WTC11 (cell line): ENCODE measurements at places on chromosomes 2 and 18. TPM values are rescaled to one million over a fixed set of nuclear protein-coding genes. Genes with fewer than 3 reads are reported as not detected.

- no peak for DNase-seq
These were observed 311.4 kb downstream of the LRRTM1 start for GRCh38 chr2:79993144-79993543.

Gene GAREM2
- 17.4 to 18.9 TPM (median 17.6 TPM) in 3 replicates for total RNA-seq

DNA sequence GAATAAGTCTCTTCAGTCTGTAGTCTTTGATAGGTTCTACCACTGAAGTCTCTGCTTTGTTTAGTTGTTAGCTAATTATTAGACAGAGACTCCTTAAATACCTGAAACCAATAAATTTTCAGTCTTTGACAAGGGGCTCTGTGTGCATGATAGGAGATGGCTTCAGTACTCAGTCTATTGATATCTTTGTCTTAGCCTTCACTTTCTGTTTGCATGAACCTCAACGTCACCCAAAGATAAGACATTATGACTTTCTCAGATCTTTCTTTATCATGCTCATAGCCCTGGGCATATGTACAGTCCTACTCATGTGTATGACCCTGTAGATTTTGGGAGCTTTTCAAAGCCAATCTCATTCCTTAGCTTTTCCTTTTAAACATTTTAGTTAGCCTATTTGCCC is 183.5 kb upstream of the GCFC2 start:
- DNase-seq, result no peak

- no peak for DNase-seq
These were observed 216.0 kb downstream of the MYO3B start for GRCh38 chr2:170393861-170394498.

- peak; percentile 72 for DNase-seq
These were observed 26.5 kb upstream of the KCNS3 start for GRCh38 chr2:17851731-17852585.

Gene DUSP19
- total RNA-seq, result 3.4 to 3.9 TPM (median 3.5 TPM) in 3 replicates

GRCh38 chr2:128415779-128416061 is 97.1 kb upstream of the HS6ST1 start:
- DNase-seq, result no peak

Gene DSG4
- total RNA-seq, result not detected in 3 replicates

GRCh38 chr18:51069885-51070284 is 39.9 kb downstream of the SMAD4 start:
- no peak for DNase-seq

GRCh38 chr2:54855434-54855833 is 132.0 kb downstream of the EML6 start:
- DNase-seq, result no peak

Gene KATNAL2
- 9.9 to 12.1 TPM (median 11.7 TPM) in 3 replicates for total RNA-seq

Gene UPP2
- total RNA-seq, result not detected in 3 replicates

Gene TRIM54
- total RNA-seq, result 3.0 to 3.4 TPM (median 3.3 TPM) in 3 replicates

DNA sequence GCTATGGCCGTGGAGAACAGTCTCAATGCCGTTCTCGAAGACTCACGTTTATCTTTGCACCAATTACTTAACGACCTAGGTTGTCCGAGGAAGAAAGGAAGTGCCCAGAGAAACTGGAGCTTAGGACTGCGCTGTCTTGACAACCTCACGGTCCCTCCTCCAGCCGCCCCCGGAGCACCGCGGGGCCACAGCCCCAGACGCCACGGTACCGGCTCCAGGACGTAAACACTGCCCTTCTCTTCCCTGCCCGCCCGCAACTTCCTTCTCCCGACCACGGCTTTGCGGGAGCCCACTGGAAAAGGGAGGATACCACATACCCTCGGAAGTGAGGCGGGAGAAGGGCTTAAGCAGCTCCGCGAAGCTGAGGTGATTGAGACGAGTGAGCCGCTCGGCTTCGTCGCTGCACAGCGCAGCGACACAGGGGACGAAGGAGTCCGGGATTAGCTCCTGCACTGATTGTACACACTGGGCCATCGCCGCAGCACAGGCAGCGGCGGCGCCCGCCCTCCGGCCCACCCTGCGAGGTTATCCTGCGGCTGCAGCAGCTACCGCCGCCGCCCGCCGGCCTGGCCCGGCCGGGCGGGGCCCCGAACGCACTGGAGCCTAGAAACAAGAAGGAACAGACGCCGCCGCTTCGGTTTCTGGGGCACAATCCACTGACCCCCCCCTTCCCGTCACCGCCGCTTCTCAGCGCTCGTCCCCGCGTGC is 483 bp downstream of the TRAPPC8 start:
- peak; percentile 29 for DNase-seq

Gene HOXD13
- not detected in 3 replicates for total RNA-seq

GRCh38 chr2:215420471-215420935 is 15.4 kb downstream of the FN1 start:
- no peak for DNase-seq

DNA sequence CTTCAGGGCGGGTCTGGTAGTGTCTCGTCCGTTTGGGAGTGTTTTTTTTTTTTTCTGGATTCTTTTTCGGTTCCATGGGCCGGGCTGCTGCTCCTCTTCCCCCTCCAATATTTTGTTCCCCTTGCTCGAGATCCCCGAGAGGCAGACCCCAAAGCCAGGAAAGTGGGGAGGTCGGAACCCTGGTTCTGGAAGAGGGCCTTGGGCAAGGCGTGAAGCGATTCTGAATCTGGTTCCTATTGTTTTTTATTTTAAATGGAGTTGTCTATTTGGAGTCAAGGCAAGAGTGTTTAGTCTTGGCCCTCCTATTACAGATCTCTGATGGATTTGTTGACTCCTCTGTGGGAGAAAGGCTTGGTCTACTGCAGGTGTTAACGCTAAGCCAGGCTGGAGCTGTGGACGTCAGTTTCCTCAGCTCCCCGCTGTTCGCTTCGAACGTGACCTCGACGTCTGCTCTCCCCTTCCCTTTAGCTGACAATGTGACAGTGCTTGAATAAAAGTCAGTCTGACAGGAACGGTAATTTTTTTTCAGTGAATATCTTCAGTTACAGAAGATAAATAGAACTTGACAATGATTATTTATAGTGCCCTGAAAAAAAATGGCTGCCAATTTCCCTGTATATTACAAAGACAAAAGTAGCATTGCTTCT is 683 bp upstream of the DNAJC27 start:
- no peak for DNase-seq

DNA sequence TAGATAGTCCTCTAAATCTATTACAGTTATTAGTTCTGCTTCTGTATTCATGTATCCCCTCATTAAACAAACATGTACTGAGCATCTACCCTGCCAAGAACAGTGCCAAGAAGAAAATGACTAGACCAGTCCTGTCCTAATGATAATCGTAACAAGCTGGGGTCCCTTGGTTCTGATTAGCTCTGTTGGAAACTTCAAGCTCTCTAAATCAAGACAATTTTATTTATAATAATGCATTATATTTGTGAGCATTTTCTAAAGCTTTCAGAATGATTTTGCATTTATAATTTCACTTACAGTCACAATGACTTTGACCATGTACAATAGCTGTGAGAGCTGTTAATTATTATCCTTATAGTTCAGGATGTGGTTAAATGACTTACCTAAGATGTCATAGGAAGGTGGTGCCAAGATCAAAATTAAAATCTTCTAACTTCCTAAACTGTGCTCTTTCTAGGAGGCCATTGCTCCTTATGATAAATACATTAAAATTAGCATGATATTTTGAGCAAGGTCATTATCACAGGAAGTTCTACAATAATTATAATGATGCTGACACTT is 336.5 kb upstream of the SLC39A10 start:
- no peak for DNase-seq

DNA sequence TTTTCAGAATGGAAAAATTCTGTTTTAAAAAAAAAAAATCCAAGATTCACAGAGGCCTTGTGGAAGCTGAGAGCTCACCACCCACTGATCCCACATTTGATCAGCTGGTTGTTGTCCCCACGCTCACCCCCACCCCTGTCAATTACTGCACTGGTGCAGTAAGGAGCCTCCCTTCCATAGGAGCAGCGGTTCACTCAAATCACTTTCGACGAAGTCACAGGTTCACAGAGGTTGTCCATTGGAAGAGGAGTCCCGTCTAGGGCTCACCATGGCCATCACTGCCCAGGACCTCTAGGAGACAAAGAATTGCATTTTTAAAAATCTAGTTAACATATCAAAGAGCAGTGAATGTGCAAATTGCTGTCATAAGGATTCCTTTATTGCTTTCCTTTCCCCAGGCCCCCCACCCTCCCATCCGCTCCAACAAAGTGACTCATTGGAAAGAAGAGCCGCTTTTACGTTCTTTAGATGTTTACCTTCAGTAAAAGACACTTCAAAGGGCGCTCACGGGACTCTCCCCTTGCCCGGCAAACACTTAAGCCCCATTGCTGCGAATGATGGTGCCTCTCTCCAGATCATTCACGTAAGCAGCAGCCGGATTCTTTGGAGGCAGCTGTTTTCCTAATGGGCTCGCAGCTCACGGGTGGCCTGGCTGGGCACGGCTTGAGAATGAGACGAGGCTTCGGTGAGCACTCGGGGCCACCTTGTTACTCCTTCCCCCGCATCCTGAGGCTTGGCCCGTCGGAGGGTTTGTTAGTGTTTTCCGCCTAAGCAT is 165.5 kb upstream of the SALL3 start:
- DNase-seq, result no peak

GRCh38 chr18:36143391-36143790 is 13.7 kb downstream of the ELP2 start:
- DNase-seq, result no peak

GRCh38 chr2:187505065-187505672 is 49.1 kb downstream of the TFPI start:
- DNase-seq, result no peak

DNA sequence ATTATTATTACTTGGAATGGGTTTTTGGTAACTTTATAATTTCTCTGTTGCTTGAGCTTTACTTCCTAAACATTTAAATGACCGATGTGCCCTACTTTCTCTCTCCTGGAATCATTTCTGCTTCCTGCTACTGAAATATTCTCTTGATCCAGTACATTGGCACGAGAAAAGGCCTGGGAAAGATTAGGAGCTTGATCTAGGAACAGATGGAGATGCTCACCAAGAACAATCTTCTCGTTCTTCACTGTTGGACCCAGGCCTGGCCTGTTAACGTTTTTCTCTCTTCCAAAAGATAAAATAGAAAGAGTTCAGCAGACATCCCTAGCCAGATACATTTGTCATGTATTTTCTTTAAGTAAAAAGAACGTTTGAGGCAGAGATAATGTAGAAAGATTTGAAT is 1356.8 kb upstream of the CRIM1 start:
- DNase-seq, result no peak

GRCh38 chr2:111909079-111909478 is 10.7 kb downstream of the MERTK start:
- DNase-seq, result no peak

GRCh38 chr2:160479269-160479668 is 14.3 kb downstream of the RBMS1 start:
- no peak for DNase-seq

GRCh38 chr18:47484068-47484467 is 232.6 kb upstream of the SKOR2 start:
- no peak for DNase-seq

Gene SERPINB2
- not detected in 3 replicates for total RNA-seq

DNA sequence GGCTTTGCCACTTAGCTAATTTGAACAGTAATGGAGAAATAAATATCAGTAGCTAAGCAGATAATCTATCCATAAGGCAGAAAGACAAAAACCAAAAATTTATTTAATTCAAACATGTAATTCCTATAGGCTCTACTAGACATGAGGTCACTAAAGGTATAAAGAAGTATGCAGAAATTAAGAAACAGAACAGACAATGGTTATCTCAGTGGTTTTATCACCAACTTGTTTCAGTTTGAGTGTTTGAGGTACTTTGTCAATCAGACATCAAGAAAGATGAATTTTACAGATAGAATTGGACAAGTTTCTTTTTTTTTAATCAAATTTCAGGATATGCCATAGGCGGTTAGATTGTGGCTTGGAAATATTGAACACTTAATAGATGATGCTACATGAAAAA is 67.4 kb upstream of the ZEB2 start:
- no peak for DNase-seq

DNA sequence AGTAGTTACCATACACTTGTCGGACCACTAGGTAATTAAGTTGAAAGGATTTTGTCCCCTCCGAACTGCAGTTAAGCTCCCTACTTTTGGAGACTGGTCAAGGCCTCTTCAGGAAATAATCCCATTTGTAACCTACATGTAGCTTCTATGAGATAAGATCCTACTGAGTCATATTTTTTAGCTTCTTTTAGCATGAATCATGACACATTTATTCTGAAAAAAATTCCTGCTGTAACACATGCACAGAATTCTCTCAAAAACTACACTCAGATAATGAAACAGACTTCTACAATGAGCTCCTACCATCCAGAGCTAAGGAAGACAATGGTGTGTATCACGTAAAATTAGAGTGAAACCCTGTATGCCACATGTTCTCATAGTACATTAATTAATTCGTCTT is 100.7 kb upstream of the CCDC195 start:
- DNase-seq, result no peak

Gene UGT1A5
- total RNA-seq, result not detected in 3 replicates

Gene MTA3
- 153 to 173 TPM (median 157 TPM) in 3 replicates for total RNA-seq

DNA sequence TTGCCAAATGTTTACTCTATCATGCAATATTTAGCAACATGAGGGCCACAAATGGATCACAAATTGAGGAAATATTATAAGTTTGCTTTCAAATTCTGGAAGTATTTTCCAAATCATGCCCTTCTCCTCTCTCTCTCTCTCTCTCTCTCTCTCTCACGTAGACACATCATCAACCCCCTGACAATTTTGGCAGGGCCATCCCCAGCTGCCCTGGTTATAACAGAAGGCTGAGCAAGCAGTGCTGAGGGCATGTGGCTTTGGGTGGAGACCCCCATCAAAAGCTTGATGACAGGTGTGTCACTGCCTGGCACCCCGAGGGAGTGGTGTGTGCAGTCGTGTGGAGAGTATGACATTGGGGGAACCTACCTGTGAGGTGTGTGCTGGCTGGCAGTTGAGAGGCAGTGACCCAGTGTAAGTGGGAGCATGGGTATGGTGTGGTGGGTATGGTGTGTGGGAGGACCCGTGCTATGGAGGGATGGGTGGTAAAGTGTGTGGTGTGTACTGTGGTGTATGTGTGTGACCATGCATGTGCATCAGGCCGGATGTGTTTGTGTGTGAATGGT is 224.5 kb downstream of the TTC32 start:
- no peak for DNase-seq

DNA sequence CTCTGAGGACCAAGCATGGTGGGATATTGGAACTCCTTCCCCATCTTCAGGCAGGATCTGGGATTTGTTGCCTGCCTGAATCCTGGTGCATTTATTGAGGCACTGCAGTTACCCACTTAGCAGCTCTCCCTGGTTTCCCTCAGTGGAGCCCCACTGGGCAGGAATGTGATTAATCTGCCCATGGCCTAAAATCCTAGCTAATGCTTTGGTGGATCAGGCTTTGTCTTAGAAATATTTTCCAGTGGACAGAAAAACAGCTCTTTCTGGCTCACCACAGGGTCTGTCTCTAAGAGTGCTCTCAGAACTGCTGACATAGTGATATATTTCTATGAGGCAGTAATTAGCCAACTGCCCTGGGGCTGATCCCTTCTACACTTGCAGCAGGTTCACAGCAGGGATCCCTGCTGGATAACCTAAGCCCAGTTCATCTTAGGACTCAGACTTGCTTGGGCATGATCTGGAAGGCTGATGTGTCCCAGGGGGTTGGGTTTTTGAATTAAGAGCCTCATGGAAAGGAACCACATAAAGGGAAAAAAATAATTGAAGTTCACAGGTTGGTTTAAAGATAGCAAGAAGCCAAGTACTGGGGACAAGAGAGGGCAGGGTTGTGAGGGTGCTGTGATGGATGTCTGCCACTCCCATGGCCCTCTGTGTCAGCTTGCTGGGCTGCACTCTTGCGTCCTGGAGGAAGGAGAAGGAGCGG is 44.3 kb upstream of the ZDBF2 start:
- peak; percentile 35 for DNase-seq

GRCh38 chr2:182446087-182446486 is 19.3 kb upstream of the PDE1A start:
- DNase-seq, result no peak

Gene FOXD4L1
- 0.09 TPM in 1 of 3 replicates, not detected in the others for total RNA-seq

Gene TCF4
- total RNA-seq, result 100 to 104 TPM (median 104 TPM) in 3 replicates

Gene TUBA4B
- total RNA-seq, result 0.20 TPM in 1 of 3 replicates, not detected in the others
